Activated CD8-positive, alpha-beta memory T cell treated with anti-CD3 and anti-CD28 coated beads for 4 hours (primary cell): ENCODE measurements at places on chromosomes 5 and 9.

- no peak for DNase-seq
Measured at GRCh38 chr9:114156657-114157421, 1.5 kb downstream of the COL27A1 start.

- DNase-seq = no peak
Measured at GRCh38 chr9:121914017-121914595, 179.0 kb downstream of the TTLL11 start.

GRCh38 chr9:129218272-129218625, 40.2 kb upstream of the IER5L start:
- DNase-seq = no peak

DNA sequence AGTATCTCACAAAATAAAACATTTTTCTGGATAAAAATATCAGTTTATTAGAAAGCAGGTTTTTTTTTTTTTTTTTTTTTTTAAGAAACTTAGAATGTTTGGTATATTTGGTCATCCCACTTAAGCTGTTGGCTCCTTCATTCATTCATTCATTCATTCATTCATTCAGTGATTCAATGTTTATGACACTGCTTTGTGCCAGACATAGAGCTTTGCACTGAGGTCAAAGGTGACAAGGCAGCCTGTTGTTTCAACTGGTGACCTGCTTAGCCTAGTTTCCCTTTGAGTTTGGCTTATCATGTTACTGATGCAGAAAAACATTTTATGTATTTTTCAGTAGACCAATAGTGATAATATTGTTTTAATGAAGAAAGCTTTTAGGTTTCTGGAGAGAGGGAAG, 23.5 kb downstream of the CPEB4 start:
- DNase-seq = no peak

GRCh38 chr5:132777209-132778069, at the start of gene SEPTIN8:
Gene SEPTIN8, minus strand, starts transcription at chr5:132777239. Its CDS starts 102 bp downstream, at chr5:132777137.
- no peak for DNase-seq

GRCh38 chr9:83570359-83570758, 32.2 kb upstream of the FRMD3 start:
- no peak for DNase-seq
